ENCODE measurements at places on chromosomes 6 and 20. TPM values are rescaled to one million over a fixed set of nuclear protein-coding genes. Genes with fewer than 3 reads are reported as not detected.
A peak's percentile ranks its signal among the peaks of the same experiment; 100 is the strongest.

GRCh38 chr20:49037962-49038387 lies 8.1 kb upstream of the CSE1L start:
- DNase-seq, result no peak

DNA sequence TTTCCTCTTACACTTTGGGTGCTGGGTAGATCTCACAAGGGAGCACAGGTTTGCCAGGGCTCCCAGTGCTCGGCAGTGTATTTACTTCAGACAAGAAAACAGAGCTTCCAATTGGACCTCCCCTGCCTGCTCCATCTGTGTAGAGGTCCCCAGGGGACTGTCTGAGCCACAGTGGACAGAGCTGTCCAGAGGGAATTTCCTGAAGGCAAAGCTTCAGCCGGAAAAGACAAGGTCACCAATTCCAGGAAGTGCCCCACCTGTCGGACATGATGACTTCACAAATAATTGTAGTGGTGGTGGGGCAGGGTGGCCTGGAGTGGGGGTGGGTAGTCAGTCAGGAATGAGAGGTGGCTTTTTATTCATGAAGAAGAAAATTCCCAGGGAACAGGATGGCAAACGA lies 18.6 kb downstream of the ADGRF5 start:
- no peak for DNase-seq

DNA sequence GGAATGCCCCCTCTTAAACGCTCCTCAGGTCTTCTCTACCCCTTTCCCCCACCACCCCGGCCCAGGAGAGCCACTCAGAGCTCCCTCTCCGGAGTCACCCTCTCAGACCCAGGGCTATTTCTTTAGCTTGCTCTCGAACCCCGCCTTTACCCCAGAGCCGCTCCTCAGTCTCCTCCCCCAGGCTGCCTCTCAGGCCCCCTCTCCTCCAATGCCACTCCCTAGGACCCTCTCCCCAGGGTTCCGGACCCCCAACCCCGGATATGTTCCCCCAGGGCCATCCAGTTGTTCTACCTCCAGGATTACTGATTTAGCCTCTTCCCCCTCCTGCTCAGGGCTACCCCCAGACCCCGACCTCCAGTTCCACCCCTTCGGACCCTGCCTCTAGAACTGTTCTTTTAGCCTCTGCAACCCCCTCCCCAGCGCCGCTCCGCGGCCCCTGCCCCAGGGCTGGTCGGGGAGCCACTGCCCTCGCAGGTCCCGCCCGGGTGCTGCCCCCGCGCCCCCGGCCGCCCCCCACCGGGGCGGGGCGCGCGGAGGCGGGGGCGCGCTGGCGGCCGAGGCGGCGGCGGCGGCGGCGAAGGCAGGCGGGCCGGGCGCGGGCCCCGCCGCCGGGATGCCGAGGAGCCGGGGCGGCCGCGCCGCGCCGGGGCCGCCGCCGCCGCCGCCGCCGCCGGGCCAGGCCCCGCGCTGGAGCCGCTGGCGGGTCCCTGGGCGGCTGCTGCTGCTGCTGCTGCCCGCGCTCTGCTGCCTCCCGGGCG lies at the start of gene MMP24:
Gene MMP24, plus strand, starts transcription at position 565 of the 758 bp plus-strand sequence. Its CDS starts 49 bp downstream, at position 614.
- no peak for DNase-seq

DNA sequence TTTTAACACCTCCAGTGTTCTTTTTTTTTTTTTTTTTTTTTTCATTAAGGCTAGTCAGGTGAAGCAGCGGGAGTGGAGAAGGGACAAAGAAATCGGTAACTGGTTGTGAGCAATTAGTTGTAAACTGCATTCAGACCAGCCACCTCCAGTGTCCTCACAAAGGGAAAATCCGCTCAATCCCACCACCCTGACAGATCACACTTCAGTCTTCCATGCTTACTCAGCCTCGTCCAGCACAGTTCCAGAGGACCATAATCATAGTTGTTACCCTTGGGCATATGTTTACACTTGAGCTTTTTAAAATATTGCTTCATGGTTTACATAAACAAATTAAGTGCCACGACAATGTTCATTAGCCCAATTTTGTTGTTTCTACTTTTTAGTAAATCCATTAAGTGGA lies 10.2 kb downstream of the DYNLRB1 start:
- no peak for DNase-seq

HLA-F gene
- 61.8 TPM for total RNA-seq

DNA sequence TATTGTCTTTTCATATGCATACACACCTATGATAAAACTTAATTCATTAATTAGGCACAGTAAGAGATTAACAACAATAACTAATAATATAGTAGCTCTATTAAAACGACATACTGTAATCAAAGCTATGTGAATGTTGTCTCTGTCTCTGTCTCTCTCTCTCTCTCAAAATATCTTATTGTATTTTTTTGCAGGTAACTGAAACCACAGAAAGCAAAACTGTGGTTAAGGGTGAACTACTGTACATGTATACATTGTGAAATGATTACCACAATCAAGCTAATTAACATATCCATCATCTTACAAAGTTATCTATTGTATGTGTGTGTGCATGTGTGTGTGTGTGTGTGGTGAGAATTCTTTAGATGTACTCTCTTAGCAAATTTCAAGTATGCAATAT lies 242.0 kb upstream of the RSPO3 start:
- no peak for DNase-seq

DNA sequence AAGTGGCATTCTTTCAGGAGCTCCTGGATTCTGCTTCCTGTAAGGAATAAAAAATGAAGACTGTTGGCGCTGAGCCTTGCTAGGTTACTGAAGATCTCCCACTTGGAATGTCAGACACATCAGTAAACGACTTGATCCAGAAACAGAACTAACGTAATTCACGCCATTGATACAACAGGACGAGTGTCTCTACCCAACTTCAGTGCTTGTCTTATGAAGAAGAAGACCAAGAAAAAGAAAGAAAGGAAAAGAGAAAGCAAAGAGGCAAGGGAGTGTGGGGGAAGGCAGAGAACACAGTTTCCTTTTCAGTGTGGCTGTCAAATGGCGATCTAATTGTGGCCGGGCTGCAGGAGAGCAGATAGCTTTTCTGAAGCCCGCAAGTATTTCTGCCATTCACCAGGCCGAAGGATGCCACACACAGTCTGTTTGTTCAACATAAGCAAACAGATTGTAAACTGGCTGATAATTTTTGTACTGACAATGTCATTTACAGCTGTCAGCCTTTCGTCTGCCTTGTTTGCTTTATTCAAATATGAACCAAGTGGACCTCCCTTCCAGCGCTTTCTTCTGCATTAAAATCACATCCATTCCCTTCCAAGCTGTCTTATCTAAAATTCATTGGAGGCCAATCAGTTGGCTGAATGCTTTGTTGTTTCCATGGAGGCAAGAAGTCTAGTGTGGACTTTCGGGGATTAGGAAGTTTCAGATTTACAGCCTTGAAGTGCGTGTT lies 180.6 kb downstream of the FOXA2 start:
- DNase-seq, result no peak

TSPO2 gene
- not detected for total RNA-seq

DNA sequence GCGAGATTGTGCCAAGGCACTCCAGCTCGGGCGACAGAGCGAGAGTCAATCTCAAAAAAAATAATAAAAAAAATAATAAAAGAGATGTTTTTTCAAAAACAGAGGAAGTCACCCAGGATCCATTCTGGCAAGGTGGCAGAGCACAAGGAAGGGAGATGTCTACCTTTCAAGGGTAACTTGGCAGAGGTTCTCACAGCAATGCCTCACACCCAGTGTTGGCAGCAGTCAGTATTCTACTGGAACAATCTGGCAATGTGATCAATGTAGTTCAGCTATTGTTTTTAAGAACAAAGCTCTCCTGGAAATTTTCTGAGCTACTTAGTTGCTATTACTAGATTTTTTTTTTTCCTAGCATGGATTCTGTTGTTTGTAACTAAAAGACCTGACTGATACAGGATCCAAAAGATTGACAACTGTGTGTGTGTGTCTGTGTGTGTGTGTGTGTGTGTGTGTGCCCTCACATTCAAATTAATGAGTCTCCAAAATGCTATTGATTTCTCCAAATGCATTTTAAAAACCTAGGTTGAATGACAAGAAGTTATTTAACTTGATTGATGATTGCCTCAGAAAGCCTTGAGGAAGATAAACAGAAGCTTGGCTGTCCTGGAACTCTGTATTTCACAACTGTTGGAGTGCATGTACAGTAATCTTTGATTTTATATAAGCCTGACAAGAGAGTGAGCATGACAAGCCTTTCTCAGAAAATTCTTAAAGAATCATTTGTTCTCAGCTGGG lies 114.1 kb upstream of the RREB1 start:
- DNase-seq, result no peak

- DNase-seq, result no peak
These were observed 912 bp upstream of the OR12D3 start for GRCh38 chr6:29376003-29376402.

WFDC12 gene
- not detected for total RNA-seq

DNA sequence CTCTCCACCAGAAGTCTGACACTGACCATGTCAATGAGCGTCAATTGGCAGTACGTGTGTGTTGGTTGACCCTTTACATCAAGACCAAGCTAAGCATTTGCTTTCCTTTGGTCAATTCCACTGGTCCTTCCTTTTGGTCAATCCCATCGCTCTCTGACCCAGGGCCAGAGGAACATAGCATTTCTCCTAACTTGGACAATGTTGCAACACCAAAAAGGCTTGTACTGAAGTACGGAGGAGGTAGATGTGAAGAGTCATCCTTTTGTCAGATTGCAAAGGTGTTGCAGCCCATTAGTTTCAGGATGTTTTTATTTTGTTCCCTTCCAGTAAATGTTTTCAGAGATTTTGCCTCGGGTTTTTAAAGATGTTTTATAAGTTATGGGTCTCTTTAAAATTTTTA lies 24.6 kb downstream of the EDN1 start:
- no peak for DNase-seq

DNA sequence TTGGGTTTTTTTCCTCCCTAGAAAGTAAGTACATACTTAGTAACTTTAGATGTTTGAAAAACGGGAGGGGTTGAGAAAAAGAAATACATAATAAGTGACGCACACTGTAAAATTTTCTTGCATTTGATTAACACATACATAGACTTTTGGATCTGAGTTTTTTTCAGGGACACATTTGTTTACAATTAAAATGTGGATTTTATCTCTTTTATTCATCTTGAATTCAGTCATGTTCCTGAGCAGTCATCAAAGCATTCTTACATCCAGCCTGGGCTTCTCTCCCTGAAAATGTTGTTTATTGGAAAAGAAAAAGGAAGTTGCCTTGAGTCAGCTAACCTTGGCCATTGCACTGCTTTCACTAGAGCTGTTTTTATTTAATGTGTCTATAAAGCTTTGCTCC lies 8.7 kb upstream of the RPP40 start:
- DNase-seq, result no peak

DNA sequence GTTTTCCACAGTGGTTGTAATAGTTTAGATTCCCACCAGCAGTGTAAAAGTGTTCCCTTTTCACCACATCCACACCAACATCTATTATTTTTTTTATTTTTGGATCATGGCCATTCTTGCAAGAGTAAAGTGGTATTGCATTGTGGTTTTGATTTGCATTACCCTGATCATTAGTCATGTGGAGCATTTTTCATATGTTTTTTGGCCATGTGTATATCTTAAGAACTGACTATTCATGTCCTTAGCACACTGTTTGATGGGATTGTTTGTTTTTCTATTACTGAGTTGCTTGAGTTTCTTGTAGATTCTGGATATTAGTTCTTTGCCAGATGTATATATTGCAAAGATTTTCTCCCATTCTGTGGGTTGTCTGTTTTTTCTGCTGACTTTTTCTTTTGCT lies 820.1 kb downstream of the TENT5A start:
- DNase-seq, result no peak

DNA sequence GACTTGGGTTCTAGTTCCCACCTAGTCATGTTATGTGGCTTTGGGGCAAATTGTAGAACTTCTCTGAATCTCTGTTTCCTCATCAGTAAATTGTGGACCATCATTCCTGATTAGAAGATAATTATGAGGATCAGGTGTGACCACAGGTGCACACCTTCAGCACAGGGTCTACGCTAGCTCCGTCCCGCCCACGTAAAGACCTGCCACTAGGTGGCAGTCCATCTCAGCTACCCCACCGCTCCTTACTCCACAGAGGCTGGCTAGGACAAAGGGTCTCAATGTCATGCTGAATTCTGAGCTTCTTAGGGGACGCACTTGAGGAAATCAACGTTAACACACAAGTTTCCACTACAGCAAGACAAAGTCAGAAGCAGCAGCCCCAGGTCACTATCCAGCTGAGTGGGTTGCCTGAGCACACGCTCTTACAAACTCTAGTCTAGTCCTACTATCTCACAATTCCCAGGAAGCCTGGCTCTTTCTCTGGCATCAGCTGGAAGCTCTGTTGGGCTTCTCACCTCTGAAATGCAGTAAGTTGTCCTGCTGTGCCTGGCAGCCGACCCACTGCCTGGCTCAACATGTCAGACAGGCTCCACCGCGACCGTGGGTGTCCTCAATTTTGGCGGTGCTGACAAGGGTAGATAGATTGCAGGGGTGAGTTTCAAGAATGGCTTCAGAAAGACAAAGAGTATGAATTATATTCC lies 2.0 kb upstream of the PLCG1 start:
- peak; percentile 77 for DNase-seq

- no peak for DNase-seq
These were observed 906 bp upstream of the PDE10A start for GRCh38 chr6:165663736-165664558.

GRCh38 chr20:48820649-48820973 lies 7.2 kb downstream of the PREX1 start:
- DNase-seq, result no peak

ANKRD6 gene
- total RNA-seq, result 14.6 TPM

MRPL14 gene
- total RNA-seq, result 26.4 TPM
